ENCODE measurements at places on chromosomes 12 and 14.
A peak's percentile ranks its signal among the peaks of the same experiment; 100 is the strongest.

GRCh38 chr12:78018939-78019338 lies 188.2 kb downstream of the NAV3 start:
- no peak for DNase-seq

- DNase-seq: no peak
These were observed 210.5 kb downstream of the FOXN3 start for GRCh38 chr14:89206389-89207031.

DNA sequence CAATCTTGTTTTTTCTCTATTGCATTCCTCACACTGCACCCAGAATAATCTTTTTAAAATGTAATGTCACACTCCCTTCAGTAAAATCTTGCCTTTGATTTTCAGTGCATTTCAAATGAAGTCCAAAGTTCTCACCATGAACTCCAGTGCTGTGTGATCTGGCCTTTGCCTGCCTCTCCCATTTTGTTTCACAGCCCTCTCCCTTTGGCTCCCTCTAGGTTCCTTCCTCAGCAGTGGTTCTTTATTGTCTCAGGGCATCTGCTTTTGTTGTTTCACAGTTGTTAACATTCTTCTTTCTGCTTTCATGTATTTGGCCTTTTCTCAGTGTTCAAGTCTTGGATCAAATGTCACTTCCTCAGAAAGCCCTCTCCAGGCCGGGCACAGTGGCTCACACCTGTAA lies 84.5 kb upstream of the AMN1 start:
- DNase-seq: no peak

- no peak for DNase-seq
These were observed 38.1 kb downstream of the PZP start for GRCh38 chr12:9169979-9170634.

DNA sequence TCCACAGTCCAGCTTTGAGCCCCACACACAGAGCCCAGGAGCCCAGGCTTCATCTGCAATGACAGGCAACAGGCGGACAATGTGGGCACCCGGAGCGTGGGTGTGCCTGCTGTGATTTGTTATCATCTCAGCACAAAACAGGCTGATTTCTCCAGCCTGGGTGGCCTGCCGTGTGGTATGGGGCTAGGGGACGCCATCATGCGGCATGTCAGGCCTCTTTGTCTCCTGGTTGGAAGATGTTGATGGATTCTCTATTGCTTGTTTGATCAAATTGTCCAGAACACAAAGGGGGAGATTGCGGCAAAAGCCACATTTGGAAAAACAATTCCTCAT lies 147.1 kb downstream of the KIF26A start:
- peak; percentile 6 for DNase-seq

GRCh38 chr14:83491091-83491490 lies 1957.4 kb upstream of the SEL1L start:
- no peak for DNase-seq

- DNase-seq: no peak
These were observed 45.4 kb upstream of the EPS8 start for GRCh38 chr12:15834575-15834974.

DNA sequence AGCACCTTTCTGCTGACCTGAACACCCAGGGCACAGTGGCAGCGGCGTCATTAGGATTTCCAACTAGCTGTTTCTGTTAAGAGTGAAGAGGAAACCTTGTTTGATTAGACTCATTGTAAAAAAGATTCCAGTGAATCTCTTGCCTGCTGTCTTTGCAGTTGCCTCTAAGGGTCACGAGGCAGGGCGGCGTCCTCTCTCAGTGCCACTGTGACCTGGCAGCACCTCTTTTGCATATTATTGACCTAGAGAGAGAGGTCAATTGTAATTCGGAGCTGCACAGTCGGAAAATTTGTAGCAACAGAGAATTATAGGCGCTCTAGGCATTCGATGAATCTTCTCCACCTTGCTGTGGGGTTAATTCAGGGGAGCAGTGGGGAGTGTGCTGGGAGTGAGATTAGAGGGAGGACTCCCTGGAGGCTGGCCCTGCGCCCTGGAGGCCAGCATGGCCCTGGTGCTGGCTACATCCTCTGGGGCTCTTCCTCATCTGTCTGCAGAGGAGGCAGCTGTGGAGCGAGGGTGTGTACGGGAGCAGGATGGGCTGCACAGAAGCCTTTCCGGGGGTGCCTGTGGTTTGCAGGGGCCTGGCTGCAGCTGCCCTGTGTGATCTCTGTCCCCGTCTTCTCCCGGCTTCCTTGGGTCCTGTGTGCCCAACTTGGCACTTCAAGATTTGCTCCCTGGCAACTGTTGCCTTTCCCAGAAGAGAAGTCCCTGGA lies 14.3 kb downstream of the PACS2 start:
- DNase-seq: no peak

DNA sequence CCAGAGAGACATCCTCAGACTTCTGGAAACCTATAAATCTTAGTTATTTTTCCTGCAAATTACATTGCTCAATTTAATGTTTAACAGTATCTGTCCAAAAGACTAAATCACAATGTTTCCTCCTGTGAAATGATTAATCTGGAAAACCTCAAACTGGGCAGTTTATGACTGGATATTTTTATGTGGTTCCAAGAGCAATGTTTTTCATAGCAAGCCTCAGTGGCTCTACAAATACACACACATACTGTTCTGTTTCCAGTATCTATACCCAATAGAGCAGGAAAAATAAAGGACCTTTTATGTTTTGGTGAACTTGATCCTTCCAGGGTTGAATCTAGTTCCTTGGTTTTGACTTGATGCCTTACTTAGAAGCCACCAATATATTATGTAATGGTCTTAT lies 9.2 kb downstream of the NID2 start:
- DNase-seq: no peak

DNA sequence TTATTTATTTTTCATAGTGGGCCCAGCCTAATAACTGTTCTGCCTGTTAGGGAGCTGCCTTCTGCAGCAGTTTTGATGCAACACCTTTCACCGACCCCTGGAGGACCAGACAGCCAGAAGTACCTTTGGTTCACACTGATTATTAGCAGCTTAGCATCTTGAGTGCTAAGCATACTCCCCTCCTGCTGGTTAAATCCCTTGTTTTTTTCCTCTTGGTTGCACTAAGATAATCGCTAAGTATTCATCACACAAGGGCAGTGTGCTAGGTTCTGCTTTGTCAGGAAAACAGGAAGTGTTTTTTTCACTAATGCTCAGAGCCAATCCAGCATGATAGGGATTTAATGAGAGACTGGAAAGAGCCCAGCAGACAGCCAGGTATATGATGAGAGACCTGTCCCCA lies 437.0 kb downstream of the FUT8 start:
- no peak for DNase-seq

GRCh38 chr12:32834122-32834521 lies 62.5 kb downstream of the PKP2 start:
- DNase-seq: no peak

GRCh38 chr14:93712079-93712837 lies 76.0 kb downstream of the PRIMA1 start:
- DNase-seq: no peak

DNA sequence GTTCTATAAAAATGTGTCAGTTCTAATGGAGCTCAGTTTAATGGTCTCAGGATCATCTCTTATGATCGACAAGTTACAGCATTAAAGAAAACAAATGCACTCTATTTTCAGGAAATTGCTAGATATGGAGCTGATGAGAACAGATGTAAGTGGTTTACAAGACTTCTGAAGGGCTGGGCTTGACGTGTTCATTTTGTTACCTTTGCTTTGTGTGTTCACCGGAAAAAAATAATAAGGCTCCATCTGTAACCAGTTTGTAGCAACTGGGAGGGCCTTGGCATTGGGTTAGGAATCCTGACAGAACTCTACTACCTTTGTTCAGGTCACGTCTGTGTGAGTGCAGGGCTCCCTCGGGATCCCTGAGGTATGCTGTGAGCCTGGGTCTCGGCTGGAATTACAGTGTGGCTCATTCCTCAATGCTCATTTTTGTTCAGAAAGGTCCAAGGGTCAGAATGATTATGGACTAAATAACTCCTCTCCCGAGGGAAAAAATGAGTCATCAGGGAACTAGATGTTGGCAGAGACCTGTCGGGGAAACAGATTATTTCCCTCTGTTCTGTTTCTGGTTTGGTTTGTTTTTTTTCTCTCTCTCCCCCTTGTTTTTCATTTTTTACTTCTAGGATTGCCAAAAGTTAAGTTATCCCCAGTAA lies 158.0 kb downstream of the SLC5A8 start:
- DNase-seq: peak; percentile 25

- no peak for DNase-seq
These were observed 77.2 kb downstream of the BTG1 start for GRCh38 chr12:92068459-92068858.

DNA sequence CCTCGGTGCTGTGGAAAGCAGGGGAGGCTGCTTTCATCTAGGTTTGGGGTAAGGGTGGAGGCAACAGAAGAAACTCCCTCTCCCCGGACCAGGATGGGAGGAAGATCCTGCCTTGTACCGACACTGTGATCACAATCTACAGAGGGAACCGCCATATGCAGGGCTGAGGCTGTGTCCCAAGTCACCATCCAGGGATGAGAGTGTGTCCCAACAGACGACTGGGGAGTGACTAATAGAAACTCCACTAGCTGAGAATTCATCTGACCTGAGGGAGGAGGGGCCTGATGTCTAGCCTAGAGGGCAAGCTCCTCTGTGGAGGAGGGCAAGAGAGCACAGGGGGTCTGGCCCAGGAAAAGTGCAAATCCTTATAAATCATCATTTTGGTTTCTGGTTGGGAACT lies 172.4 kb downstream of the CALM1 start:
- DNase-seq: no peak

Data from ovary (tissue), 10 donors.